ENCODE measurements at places on chromosomes 1 and 21.
A peak's percentile ranks its signal among the peaks of the same experiment; 100 is the strongest.

DNA sequence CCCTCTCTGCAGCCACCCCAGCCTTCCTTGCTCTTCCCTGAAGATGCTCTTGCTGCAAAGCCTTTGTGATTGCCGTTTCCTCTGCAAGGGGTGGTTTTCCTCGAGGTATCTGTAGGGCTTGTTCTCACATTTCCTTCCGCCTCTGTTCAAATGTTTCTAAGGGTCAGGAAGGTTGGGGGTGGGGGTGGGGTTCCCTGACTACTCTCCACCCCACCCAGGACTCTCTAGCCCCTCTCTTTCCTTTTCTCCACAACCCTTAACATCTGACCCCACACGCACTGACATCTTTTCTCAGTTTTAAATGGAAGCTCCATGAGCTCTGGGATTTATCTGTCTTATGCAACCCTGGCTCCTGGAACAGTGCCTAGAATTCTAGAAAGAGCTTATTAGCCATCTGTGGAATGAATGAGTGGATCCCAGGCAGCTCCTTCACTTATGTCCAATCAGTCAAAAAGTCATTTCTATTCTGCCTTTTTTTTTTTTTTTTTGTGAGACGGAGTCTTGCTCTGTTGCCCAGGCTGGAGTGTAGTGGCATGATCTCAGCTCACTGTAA, 27.3 kb upstream of the ZNF362 start:
- no peak for DNase-seq

GRCh38 chr1:165924117-165924516, 96.7 kb downstream of the UCK2 start:
- no peak for DNase-seq

DNA sequence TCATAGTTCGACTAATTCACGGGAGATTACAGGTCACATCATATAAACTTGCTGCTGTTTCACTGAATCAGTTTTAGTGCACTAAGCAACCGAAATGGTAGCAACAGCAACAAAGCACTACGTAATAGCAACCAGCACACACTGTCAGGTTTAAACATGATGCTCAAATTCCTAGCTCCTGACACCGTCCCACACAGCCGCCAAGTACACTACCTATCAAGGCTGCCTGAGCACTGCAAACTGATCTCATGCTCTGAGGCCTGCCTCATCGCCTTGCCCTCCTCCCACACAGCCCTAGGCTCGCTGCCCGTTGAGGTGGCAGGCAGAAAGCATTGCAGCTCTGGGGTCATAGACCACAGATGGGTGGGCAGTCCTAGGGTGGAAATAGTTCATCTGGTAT, 12.4 kb downstream of the LAMC2 start:
- no peak for DNase-seq

DNA sequence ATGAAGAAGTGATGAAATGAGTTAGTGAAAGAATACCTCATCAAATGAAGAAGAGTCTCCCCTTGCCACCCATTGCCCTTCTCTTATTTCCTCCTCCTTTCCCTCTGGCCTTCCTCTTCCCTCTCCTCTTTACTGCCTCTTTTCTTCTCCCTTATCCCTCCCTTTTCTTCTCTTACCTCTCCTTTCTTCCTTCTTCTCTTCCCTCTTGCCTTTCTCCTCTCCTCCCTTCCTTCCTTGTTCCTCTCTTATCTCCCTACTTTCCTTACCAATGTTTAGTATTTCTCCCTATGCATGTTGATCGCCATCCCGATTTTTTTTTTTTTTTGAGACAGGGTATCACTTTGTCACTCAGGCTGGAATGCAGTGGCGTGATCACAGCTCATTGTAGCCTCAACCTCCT, 8.8 kb downstream of the MROH7 start:
- DNase-seq, result no peak

GRCh38 chr21:36169470-36170128, 13.0 kb downstream of the DOP1B start:
- no peak for DNase-seq

- DNase-seq, result no peak
Observed at GRCh38 chr1:178151831-178152230, 57.9 kb downstream of the RASAL2 start.

DNA sequence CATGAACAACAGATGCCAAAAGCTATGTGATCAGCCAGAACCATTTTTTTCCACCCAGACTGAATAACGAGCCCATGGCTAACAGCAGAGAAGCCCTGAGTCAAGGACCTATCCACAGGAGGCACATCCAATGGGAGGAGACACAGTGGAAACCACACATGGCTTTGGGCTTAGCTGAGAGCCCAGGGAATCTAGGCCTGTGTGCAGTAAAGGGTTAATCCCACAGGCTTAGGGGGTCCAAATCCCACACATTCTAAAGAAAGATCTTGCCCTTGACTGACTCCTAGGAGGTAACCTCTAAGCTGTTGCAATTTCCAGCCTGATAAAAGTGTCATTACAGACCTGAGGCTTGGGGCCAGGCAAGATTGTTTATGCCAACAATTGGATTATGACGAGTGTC, 194.5 kb downstream of the DSCAM start:
- no peak for DNase-seq

GRCh38 chr1:236395230-236395946, 1.3 kb downstream of the EDARADD start:
- peak; percentile 21 for DNase-seq

- DNase-seq, result no peak
Observed at GRCh38 chr21:28805885-28806284, 186.8 kb downstream of the LTN1 start.

DNA sequence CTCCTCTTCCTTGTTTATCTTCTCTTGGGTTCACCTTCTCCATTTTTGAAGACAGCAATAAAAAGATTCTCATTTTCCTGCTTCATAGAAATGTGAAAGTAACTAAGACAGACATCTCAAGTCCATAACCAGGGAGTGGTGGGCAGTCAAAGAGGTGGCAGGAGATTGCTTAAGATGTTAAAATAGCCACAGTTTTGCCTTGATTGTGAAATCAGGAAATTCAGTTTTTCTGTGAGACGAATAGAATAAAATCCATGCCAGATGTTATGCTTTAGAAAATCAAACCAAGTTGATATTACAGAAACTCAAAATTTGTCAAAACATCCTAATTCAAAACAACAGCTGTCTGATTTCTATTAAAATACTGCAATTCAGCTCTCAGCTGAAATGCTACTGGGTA, 57.2 kb downstream of the TNN start:
- no peak for DNase-seq

All from stimulated activated CD8-positive, alpha-beta memory T cell treated with anti-CD3 and anti-CD28 coated beads, Interleukin-7, amount 100 ng/mL, for 1 hour (primary cell).